ENCODE measurements at places on chromosomes 13 and 19.

DNA sequence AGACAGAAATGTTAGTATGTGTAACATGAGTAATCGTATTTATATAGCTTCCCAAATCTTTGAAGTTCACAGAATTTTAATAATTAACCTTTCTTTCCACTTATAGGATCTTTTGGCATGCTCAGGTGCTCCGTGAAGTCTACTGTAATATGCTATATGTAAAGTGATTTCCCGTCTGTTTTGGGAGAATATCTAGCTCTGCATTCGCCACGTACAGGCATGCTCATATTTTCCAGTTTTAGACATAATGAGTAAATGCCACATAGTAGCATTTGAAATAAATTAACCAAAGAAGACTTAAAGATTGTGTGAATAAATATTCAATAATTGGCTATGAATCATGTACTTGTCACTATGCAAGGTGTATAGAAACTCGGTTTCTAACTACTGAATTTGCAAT is 189.0 kb upstream of the CSNK1A1L start:
- DNase-seq, result no peak

- peak; percentile 99 for DNase-seq
Observed at GRCh38 chr19:17873786-17874757, 2.3 kb downstream of the SLC5A5 start.

GRCh38 chr13:80116107-80116506 is 224.8 kb downstream of the SPRY2 start:
- DNase-seq, result no peak

DNA sequence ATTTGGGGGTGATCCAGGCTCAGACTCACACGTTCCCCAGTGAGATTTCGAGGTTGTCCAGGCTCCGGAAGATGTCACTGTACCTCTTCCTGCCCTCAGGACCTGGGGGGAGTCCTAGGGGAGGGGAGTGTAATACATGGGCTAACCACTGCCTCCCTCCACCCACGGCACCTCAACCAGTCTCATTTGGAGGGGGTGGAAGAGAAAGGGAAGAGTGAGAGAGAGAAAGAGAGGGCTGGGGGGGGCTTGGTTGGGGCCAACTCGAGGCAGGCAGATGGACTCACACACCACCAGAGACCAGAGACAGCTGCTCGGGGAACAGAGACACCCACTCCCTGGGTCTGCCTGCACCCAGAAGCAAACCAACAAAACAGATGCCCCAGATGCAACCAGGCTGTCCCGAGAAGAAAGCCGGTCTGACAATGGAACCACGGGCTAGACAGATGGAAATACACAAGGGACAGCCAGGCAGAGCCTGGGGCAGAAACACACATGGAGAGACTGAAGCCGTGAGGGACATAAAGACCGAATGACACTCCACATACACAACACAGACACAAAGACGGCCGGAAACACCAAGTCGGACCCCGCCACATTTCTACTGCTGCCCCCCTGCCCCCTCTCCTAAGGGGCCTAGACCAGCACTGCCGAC is 825 bp downstream of the GMIP start:
- DNase-seq, result no peak

- DNase-seq, result no peak
Observed at GRCh38 chr13:103009051-103009840, 57.0 kb downstream of the SLC10A2 start.

GRCh38 chr13:113947311-113948033 is 26.4 kb downstream of the C13orf46 start:
- DNase-seq, result peak; percentile 88

DNA sequence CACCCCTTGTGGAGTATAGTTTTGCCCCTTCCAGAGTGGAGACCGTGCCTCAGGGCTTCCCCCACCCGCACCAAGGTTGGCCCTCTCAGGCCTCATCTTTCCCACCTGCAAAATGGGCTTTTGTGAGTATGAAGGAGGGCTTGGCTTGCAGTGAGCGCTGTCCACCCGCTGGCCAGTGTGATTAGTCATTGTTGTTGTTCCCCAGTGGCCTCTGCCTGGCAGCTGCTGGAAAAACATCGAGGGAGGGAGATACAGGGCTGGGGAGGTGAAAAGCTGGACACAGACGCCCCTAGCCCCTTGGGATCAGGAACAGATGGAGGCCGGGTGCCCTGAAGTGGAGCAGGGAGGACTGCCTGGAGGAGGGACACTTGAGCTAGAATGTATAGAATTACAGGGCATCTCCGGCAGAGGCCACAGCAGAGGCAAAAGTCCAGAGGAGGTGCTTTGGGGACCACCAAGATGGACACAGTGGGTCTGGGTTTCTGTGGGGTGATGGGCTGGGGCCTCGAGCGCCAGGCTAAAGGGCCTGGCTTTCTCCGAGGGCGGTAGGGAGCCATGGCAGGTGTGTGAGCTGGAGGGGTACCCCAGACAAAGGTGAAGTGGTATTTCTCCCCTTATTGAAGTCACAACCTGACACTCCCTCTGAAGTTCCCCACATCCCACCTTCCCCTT is 3.9 kb upstream of the IL12RB1 start:
- peak; percentile 21 for DNase-seq
